Spleen (tissue), 13 donors: ENCODE measurements at places on chromosomes 12 and 14.

- DNase-seq = no peak
Measured at GRCh38 chr14:104937161-104937560, 12.5 kb downstream of the PLD4 start.

- no peak for DNase-seq
Measured at GRCh38 chr12:123996581-123996980, 23.6 kb downstream of the ZNF664 start.

- DNase-seq = no peak
Measured at GRCh38 chr12:127078577-127079350, 1188.2 kb upstream of the TMEM132C start.

DNA sequence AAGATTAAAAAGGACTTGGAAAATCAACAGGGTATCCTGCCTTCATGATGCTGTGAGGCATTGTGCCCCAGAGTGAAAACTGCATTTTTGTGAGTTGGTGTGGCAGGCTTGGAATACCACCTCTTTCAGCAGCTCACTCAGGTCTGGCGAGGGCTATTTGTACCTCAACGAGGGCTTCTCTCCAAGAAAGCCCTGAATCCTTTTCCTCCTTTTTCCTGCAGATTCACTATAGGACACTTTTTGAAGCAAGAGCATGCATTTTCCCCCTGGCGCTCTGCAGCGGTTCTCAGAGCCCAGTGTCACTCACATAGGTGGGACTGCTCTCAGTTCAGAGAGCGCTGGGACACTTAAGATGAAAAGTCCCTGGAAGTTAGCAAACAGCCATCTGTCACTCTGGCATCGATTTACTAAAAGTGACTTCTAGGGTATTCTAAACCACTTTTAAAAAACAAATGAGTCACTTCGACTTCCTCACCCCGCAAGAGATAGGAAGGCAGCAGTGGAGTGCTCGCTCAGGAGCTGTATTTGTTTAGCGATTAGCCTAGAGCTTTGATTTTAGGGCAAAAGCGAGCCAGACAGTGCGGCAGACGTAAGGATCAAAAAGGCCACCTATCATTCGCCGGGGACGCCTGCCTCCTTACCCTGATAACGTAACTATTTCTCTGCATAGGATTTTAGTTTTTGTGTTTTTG is 782 bp upstream of the LGR5 start:
- DNase-seq = no peak

DNA sequence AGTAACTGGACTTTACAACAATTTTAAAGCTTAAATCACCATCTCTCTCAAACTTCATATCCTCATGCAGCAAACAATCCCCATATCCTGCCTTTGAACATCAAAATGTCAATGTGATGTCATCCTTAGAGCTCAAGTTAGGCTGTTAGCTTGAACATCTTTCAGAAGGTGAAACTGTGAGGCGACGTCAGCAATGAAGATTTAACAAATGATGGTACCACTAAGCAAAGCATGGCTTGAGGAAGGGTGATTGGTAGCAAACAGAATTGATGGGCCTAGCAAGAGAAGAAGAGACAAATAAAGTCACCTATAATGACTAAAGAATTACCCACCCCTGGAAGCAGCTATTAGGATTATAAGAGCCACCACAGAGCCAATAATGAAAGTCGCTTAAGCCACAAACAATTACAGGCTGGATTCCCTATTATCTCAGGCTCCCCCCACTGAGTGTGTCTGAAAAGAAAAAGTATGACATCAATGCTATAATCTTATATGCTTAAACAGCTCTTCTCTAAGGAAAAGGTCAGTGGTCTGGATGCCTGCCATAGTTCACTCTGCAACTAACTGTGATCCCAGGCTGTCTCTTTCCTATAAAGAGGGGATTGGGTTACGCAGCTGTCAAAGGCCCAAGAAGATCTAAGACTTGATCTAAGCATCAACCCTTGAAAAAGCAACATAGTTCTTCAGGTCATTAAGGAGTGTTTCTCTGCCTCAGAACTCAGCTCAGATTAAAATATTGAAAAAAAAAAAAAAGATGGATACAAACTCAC is 18.1 kb downstream of the EGLN3 start:
- DNase-seq = no peak

DNA sequence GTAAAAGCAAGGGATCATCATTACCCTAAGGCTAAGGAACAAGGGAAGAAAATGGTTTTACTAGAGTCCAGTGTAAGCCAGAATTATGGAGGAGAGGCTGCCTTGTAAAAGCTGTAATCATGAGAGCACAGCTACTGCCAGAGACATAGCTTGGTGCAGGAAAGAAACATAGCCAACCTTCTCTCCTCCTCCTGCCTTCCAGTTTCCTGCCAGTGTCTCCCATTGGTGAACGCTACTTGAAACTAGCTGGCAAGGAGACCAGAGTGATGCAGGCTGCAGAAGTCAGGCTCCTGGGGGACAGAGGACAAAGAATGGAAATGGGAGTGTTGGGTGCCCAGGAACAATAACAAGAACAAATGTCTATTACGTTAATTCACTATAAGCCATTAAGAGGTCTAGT is 158.5 kb downstream of the NELL2 start:
- DNase-seq = no peak

DNA sequence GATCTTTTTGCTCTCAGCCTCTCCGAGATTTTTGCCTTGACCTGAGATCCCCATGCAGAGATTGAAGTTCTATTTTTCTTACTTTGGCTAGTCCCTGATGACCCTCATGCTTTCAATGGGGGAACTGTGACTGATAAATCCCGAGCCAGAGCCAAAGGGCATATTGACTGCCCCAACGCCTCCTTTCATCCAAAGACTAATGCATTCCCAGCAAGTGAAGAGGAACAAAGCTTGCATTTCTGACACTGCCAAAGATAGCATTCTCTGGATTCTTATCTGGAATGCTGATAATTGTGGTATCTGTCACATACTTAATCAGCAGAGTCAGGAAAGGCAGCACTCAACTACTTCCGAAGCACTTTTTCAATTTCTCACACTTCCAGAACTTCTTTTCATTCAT is 152.3 kb upstream of the EGLN3 start:
- no peak for DNase-seq

DNA sequence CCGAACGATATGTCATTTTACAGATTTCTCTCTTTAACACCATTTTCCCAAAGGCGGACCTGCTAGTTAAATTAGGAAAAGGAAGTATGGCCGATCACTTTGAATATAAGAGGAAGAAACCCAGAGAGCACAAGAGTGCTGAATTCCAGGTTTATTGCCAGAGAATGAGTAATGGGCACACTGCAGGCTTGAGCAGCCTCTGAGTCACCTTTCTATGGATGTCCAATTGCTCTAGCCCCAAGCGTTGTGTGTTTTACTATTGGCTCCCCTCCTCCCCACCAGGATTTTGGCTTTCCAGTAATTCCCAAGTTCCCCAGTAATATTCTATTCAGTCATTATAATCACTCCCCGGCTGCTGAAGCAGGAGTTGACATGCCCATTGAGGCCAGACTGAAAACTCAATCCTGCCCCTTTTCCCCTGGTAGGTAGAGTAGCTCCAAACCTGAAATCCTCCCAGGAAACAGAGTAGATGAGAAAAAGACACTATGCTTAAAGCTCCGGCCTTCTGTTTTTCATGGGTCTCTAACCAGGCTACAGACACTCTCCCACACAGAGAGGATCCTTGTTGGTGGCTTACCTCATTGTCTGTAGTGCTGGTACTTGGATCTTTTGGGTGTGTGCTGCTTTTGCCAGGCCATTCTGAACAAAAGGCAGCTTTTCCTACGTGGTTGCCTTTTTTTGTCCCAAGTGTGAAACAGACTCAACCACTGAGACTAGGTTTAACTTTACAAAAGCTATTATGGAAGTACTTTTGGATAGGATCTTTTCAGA is 704.3 kb upstream of the FLRT2 start:
- no peak for DNase-seq

DNA sequence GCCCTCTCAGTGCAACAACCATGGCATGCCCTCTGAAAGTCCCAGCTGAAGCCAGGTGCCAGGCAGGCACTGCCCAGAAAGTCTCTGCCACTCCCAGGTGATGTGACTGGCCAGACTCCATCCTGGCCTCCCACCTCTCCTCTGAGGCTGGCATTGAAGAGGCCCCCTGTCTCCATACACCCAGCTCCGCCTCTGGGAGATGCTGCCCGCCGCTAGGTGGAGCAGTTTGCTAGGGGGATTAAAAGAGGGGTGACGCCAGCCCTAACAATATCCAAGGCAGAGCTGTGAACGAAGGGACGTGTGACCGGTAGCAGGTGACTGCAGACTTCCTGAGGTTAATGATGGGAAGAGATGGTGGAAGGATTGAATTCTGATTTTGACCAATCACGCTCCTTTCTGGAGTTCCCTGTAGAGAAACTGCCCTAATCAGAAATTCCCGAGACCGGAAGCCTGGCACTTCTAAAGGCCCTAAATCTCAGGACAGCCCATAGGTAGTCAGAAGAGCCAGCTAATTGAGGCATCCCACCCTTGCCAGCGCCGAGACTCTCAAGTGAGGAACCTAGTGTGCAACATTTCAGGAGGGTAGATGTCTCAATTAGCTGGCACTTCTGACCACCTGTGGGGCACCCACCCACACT is 8.3 kb upstream of the PLEK2 start:
- no peak for DNase-seq

DNA sequence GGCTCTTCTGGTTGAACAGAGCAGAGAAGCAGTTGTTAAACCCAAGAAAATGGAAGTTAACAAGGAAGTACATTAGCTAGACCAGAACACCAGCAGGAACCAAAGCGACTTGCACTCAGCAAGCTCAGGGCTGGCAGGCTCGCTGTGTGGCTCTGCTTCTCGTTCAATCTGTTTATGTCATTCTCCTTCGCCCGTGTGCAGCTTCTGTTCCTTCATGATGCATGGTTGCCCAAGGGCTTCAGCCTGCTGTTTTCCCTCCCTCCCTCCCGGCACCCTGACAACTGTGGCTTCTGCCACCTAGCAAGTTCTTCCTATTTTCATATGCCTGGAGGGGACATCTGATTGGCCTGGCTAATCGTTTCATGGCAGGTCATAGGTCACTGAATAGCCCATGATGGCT is 25.3 kb downstream of the PIGH start:
- DNase-seq = peak; percentile 58

GRCh38 chr12:42828836-42829235 is 239.3 kb upstream of the PRICKLE1 start:
- no peak for DNase-seq

- DNase-seq = no peak
Measured at GRCh38 chr12:26340649-26341048, 145.3 kb downstream of the SSPN start.

DNA sequence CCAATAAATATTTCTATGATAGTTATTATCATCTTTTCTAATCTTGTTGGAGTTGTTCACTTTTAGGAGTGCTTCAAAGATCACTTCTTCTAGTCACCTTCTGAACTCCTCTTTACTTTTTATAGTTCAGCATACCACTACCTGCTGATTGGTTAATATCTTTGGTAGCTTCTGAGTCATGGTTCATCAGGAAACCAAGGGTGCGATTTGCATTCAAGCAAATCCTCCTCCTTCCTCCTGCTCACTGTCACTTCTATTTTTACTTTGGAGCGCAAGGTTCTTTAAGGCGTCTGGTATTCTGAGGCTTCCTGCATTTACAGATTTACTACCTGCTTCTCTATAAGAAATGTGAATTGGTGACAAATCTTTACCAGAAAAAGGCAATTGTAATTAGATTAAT is 24.0 kb downstream of the SYT1 start:
- no peak for DNase-seq

GRCh38 chr12:120972870-120973543 is 5.3 kb upstream of the HNF1A start:
- DNase-seq = no peak

DNA sequence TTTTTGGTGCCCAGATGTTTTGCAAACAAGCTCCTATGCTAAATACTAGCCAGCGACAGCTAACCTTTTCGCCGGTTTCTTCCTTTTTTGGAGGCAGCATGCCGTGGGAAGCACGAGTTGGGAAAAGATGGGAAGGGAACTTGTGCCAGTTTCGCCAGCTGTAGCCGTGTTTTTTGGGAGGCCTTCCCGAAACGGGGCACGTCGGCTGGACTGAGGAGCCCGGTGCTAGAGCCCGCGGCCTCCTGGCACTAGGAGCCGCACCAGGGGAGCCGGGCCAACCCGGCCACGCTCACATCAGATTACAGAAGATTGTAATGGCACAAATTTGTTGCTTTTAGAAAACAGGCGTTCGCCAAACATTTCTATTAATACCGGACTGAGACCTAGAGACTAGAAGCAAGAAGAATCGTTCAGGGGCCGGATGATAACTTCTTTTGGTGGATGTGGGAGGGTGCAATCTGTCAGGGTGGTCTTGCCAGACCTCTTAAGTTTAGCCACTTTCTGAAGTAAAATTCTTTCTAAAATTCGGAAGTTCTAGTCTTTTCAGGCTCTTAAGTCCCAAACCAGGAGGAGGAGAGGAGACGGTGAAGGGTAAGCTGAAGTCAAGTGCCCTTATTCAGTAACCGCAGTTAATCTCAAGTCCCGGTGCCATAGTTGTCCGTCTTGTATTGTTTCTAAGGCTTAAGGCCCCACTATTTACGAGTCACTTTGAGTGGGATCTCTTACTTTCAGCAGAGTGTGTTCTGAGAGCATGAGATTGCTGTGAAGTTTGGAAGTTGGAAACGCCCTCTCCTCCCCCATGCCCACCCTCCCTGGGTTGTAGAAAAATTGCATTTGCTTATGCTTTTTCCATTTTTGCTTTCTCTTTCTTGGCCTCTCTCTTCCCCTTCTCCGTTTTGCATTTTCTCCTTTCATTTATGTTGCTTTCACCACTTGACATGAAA is 1.3 kb downstream of the RASSF3 start:
- DNase-seq = peak; percentile 88

GRCh38 chr12:48183876-48184548 is 568 bp downstream of the CCDC184 start:
- DNase-seq = no peak

DNA sequence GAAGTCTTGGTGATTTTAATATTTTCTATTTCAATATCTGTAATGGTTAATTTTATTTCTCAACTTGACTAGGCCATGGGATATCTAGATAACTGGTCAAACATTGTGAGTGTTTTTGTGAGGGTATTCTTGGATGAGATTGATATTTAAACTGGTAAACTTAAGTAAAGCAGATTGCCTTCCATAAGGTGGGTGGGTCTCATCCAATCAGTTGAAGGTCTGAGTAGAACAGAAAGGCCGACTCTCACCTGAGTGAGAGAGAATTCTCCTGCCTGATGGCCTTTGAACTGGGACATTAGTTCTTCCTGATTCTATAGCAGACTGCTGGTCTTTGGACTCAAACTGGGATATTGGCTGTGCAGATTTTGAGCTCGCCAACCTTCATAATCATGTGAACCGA is 36.3 kb downstream of the OTOGL start:
- DNase-seq = no peak

DNA sequence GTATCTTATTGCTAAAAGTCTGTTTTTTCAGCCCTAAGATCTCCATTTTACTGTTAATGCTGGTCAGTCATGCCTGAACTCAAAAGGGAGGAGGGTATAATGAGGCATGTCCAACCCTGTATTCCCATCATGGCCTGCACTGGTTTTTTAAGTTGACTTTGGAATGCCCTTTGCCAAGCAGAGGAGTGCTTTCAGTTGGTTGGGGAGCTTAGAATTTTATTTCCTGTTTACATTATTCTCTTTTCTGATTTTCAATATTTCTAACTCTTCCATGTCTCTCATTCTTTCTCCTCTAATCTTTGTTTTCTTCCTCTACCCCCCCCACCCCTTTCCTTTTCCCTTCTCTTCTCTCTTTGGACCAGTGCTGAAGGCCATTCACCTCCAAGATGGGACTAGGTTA is 4.9 kb upstream of the DHRS2 start:
- DNase-seq = no peak

- DNase-seq = no peak
Measured at GRCh38 chr12:16329594-16329993, 17.9 kb upstream of the MGST1 start.
